ENCODE measurements at places on chromosomes 11 and 22.

DNA sequence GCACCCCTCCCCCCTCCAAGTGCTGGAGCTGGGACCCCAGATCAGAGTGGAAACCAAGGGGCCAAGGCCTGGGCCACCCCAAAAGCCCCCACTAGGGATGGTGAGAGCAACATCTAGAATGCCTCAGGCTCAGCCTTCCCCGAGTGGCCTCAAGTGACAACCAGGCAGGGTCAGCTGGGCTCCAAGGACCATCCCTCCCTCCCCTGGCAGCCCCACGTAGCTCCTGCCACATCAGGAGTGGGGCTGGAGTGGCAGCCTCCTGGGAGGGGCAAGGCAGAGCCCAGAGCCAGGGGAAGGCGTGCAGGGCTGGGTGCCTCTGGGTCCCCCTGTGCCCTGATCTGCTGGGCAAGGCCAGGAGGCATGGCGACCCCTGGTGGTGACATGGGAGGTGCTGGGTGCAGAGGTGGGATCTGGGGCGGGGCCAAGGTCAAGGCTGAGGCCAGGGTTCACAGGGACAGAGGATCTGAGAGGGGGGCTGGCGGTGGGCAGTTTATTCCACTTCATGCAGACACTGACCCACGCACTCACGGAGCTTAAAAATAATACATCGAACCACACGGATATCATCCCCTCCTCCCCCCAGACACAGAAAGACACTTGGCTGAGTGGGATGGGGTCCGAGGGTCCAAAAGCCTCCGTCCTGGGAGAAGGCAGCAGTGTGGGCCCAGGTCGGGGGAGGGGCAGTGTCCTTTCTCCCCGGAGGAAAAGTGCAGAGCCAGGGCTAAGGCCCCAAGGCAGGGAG lies 15.8 kb upstream of the EHD1 start:
- DNase-seq, result peak; percentile 98

GRCh38 chr22:26751217-26751616 lies 93.8 kb downstream of the MIAT start:
- no peak for DNase-seq

DNA sequence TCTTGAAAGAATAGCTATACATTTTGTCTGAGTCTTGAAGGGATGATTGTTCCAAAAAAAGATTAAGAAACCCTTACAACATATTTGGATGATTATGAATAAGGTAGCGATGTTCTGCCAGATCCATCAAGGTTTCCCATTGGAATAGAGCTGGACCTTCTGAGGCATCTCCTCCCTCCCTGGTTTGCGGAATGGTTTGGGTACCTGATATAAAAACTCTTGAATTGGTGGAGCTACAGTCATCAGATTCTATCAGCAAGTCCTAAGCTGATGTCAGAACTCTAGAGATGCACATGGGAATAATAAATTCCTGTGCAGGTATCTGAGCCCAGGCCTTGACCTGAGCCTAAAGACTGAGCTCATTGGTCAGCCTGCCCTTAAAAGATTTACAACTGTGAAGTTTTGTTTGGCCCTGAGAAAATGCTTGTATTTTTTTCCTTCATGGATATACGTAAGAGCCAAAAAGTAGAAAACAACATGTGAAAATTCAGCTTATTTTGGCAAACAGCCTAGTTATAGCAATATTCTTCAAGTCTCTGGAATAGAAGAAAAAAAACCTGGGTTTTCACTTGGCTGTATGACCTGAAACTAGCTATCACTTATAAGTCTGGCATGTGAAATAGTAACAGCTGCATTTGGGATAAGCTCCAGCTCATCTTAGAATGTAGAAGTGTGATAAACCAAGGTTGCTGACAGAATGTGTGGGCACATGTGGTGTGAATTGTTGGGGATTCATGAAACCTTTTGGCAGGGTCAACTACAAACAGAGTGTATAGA lies 265.7 kb upstream of the CTSC start:
- no peak for DNase-seq

GRCh38 chr11:72586321-72587090 lies 87.7 kb downstream of the PDE2A start:
- DNase-seq, result no peak

DNA sequence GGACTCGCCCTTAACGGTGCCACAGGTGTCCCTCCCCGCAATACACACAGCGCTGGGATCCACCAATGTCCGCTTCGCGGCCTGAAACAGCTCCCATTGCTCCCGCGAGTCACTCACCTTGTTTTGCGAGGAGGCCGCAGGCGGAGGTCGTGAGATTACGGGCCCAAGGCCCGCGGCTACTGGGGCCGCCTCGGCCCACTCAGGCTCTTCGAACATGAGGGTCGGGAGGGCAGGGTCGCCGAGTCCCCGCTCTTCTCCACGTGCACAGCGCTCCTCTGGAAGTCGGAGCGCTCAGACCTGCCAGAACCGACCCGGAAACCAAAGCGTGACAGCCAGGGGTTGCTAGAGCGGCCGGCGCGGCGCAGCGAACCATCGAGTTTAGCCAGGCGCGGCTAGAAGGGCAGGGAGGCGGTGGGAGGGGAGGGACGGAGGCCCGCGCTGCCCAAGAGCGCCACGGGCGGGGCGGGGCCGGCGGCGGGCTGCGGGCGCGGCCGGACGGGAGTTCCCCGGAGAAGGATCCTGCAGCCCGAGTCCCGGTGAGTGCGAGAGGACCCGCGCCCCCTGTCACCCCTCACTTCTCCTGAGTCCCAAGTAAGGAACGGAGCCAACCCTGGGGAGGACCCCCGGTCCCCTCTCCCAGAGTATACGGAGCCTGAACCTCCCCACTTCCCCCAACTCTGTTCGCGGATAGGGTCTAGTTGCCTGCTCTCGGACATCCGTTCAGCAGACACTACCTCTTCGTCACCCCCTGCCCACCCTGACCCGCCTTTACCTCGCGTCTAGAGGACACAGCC lies at the start of the genes ILK and RRP8:
Gene ILK (plus strand): TSS at position 488 of the 794 bp plus-strand sequence. CDS start 498 bp downstream, outside the sequence.
Gene RRP8 (minus strand): TSS at position 330 of the 794 bp plus-strand sequence. CDS start 114 bp downstream, at position 216.
- DNase-seq, result peak; percentile 89

- DNase-seq, result no peak
Measured at GRCh38 chr11:77876045-77876444, 55.1 kb downstream of the AAMDC start.

GRCh38 chr22:26045051-26045450 lies 124.2 kb upstream of the SEZ6L start:
- DNase-seq, result no peak

DNA sequence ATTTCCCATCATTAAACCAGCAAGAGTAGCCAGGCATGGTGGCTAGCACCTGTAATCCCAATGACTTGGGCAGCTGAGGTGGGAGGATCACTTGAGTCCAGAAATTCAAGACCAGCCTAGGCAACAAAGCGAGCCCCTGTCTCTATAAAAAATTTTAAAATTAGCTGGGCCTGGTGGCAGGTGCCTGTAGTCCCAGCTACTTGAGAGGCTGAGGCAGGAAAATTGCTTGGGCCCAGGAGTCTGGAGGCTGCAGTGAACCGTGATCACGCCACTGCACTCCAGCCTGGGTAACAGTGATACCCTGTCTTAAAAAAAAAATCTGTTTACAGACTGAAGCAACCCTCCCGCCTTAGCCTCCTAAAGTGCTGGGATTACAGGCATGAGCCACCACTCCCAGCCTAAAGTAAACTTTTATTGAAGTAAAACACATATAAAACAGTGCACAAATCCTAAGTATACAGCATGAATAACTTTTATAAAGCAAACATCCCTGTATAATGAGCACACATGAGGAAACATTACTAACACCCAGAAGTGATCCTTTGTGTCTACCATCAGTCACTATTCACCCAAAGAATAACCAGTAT lies 12.6 kb downstream of the UCP3 start:
- no peak for DNase-seq

GRCh38 chr22:24093855-24094254 lies 82.8 kb downstream of the CABIN1 start:
- no peak for DNase-seq

GRCh38 chr11:8733852-8734251 lies 51.3 kb downstream of the RPL27A start:
- DNase-seq, result no peak

DNA sequence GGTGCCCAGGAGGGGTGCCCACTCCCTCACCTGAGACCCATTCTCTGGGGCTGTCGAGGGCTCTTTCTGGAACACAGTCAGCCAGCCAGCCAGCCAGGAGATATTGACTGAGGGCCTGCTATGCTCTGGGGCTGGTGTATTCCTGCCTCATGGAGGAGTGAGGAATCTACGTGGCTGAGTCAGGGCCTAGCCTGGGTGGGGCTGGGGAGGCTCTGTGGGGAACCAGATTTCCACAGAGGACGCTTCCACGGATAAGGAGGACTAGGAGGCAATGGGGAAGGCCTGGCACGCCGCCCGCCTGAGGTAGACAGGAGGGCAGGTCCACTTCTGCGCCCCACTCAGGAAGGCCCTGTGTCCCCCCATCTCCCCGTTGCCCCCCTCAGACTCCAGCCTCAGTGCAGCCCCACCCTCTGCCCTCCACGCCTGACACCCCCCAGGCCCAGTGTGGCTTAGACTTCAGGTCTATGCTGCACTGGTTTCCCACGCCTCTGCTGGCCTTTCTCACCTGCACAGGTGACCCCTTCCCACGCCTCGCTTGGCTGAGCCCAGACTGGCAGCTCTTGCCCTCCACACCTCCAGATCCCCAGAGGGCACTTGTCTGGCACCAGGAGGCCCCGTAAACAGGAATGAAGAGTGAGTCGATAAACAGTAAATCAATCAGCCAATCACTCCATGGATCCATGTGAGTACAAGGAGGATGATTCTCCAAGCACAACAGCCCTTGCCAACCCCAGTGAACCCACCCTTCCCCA lies 37.5 kb downstream of the MACROD1 start:
- DNase-seq, result no peak

DNA sequence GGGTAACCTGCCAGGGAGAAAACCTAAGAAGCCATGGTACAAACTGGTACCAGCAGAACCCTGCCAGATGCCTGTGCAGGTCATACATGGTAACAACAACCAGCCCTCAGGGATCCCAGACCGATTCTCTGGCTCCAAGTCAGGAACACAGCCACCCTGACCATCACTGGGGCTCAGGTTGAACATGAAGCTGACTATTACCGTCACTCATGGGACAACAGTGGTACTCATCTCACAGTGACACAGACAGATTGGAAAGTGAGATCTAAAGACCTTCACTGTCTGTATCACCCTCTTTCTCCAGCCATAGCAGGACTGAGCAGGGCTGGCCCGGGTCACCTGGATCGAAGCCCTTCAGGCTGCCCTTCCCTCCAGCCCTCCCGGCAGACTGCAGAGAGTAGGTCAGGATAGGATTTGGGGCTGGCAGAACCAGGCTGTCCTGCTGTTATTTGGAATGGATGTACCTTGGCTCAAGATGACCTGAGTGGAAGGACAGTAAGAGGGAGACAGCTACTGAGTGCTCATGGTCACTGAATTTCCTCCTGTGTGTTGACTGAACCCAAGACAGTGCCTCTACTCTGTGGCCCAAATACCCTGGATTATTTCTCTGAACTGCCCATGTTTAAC lies 94.7 kb downstream of the GGTLC2 start:
- DNase-seq, result no peak

DNA sequence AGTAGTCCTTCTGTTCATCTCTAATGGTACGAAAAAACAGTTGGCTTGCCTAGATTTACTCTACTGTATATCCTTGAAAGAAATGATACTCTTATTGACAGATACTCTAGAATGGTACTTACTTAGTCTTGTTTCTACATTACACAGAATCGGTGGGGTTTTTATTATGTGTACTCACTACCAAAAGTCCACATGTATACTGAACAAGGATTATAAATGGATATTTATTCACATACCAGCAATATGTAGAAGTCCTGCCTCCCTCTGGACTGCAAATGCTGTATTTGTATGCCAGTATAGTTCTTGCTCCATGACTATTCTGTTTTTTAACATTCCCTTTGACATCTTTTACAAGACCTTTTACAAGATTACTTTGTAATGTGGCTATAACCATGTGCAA lies 13.9 kb downstream of the PCF11 start:
- no peak for DNase-seq

DNA sequence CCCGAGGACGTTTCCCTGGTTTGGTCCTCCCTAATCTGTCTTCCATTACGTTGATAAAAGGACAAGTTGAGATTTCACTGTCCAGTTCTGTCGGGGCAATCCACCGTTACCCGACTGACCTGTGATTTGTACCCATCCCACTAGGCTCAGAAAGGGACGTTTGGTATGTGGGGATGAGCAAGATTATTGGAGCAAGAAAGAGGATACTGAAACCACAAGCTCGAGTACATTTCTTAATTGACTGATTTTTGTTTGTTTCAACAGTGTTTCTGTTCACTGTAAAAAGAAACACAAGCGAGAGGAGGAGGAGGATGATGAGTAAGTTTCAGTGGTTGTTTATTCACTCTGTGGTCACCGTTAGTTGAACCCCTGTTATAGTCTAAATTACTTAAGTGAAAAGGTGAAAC lies 969 bp downstream of the CCDC117 start:
- peak; percentile 23 for DNase-seq
